Cerebellar nuclear complex (tissue), 1 donor: ENCODE measurements at places on chromosomes 4 and X.
A peak's percentile ranks its signal among the peaks of the same experiment; 100 is the strongest.

- DNase-seq, result no peak
Measured at GRCh38 chrX:75061701-75062100, 94.4 kb downstream of the ABCB7 start.

DNA sequence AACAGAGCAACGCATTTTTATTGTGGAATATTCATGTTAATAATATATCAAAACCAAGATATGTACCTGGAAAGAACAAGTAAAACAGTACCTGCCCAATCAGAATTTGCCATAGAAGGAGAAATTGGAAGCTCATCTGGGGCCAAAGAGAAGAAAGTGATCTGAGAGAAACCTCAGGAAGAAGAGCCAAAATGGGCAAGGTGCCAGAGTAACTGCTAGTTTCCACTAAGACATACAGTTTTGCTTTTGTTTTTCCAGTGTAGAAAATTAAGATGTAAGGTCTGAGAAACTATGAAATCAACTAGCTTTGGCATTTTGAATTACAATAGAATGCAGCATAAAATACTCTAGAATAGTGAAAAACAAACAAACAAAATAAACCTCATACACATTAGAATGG lies 2201.2 kb downstream of the ARAP2 start:
- no peak for DNase-seq

GRCh38 chr4:52863324-52863723 lies 1.2 kb downstream of the RASL11B start:
- DNase-seq, result no peak

DNA sequence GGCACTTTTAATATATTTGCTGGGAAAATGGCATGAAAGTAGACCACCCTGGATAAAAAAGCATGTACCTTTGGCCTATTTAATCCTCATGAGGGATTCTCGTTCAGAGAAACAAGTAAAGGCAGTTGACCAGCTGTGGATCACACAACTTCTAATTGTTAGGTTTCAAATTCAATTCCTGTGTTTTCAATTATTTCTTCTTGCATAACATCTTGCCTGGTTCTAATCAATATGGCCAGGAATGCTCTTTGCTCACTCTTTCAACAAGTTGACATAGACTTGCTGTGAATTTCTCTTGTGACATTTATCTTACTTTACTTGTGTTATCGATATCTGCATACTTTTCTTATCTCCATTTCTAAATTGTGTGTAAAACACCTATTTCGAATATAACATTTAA lies 211.8 kb downstream of the SLC7A11 start:
- DNase-seq, result no peak

GRCh38 chrX:19291086-19291485 lies 52.6 kb upstream of the PDHA1 start:
- no peak for DNase-seq

DNA sequence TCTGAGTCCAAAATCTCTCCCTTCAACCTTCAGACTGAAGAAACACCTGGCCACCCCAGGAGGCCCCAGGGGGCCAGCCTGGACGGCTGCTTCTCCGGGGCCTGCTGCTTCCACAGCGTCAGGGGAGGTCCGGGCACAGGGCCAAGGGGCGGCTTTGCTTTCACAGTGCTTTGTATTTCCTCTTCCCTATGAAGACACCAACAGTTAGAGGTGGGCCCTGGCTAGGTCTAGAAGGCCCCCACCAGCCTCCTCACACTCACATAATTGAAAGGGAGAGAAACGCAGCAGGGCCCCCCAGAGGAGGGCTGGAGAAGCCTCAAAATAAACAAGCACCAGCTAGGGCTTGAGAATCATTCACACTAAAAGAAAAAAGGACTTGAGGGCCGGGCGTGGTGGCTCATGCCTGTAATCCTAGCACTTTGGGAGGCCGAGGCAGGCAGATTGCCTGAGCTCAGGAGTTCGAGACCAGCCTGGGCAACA lies 17.8 kb downstream of the SCD5 start:
- no peak for DNase-seq

- no peak for DNase-seq
Measured at GRCh38 chr4:131367441-131367840, 1781.7 kb upstream of the PCDH10 start.

DNA sequence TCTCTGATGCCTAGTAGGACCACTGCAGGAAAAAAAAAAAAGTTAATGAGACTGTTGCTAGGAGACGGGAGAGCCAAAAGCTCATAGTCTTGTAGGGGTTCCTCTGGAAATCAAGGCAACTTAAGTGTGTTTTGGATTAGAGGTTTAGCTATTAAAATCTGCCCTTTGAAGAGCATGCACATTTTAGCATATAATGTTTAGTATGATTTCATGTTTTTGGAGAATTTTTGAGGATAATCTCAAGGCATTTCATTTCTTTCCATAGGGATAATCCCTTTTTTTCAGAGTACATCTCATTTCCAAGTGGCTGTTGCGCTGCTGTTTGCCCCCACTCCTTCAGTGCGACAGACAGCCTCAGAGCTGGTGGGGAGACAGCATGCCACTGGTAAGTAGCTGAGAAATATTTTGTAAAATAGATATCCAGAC lies at the start of gene LINC00632:
TSS of gene LINC00632 (plus strand) at position 339 of the 426 bp plus-strand sequence.
- peak; percentile 32 for DNase-seq

GRCh38 chr4:169975838-169976796 lies 50.1 kb downstream of the MFAP3L start:
- no peak for DNase-seq

DNA sequence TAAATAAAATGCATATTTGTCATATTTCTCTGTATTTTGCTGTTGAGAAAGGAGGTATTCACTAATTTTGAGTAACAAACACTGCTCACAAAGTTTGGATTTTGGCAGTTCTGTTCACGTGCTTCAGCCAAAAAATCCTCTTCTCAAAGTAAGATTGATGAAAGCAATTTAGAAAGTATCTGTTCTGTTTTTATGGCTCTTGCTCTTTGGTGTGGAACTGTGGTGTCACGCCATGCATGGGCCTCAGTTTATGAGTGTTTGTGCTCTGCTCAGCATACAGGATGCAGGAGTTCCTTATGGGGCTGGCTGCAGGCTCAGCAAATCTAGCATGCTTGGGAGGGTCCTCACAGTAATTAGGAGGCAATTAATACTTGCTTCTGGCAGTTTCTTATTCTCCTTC lies 3.3 kb downstream of the HTT start:
- no peak for DNase-seq

- peak; percentile 68 for DNase-seq
Measured at GRCh38 chr4:118278473-118279274, 74.1 kb downstream of the PRSS12 start.

DNA sequence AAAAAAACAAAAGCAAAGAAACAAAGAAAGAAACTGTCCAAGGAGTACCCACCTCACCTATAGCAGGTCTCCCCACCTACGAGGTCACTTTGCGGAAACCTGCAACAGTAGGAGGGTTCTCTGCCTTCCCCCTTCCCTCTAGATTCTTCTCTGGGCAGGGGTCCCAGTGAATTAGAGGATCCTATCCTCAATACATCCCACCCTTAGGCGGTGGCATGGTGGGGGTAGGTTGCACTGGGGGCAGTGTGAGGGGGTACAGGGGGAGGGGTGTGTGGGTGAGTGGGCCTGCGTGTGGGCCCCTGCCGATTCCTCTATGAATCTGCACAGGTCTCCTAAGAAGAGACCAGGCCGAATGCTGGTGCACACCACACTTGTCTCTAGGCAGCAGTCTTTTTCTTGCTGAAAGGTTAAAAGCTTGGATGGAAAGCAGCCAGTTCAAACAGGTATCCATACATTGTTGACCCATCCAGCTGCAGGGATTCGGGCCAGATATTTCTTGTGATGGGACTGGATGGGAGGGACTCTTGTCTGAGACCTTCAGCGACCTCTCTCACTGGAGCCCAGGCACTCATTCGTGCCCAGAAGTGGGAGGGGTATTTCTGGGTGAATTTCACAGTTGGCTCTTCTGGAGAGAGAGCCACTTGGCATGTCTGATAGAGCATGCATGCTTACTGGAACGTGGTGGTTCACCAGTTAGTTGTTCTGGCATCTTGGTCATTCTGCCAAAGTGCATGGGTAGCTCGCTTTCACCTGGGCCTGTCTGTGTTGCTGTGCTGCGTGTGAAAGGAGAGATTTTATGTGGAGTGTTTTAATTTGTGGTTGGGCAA lies 65.6 kb downstream of the NBDY start:
- no peak for DNase-seq

- DNase-seq, result no peak
Measured at GRCh38 chr4:182863501-182863900, 53.7 kb downstream of the DCTD start.

DNA sequence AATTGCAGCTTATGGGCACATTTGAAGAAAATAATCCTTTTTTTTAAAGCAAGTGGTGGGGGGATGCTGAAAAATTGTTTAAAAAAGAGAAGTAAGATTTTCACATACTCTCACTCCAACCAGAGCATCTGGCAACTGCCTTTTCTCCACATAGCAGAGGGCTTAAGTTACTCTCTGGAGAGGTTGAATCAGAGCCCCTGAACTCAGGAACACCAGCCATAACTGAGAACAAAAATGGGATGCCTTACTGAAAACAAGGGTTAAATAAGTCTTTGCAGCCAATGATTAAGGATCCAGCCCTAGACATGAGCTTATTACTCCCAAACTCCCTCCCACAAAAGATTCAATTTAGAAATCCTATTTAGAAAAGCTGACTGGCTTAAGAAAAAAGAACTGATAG lies 27.5 kb downstream of the CASK start:
- DNase-seq, result no peak

- DNase-seq, result no peak
Measured at GRCh38 chr4:89868999-89869589, 25.6 kb upstream of the MMRN1 start.

- DNase-seq, result no peak
Measured at GRCh38 chr4:185743722-185744487, 68.1 kb downstream of the SORBS2 start.

GRCh38 chr4:38177641-38178391 lies 217.6 kb downstream of the PTTG2 start:
- no peak for DNase-seq

GRCh38 chrX:32524385-32524784 lies 687.0 kb downstream of the DMD start:
- no peak for DNase-seq

GRCh38 chrX:71107762-71108360 lies 1.3 kb upstream of the CXorf65 start:
- DNase-seq, result no peak

GRCh38 chrX:11351375-11352295 lies 58.4 kb downstream of the AMELX start:
- no peak for DNase-seq

- no peak for DNase-seq
Measured at GRCh38 chrX:16711219-16711811, 1.2 kb downstream of the CTPS2 start.

- DNase-seq, result no peak
Measured at GRCh38 chr4:81214144-81214880, 710 bp downstream of the PRKG2 start.

GRCh38 chr4:167233685-167234315 lies 494 bp downstream of the SPOCK3 start:
- no peak for DNase-seq

- DNase-seq, result no peak
Measured at GRCh38 chrX:52995987-52996331, 37.6 kb upstream of the FAM156A start.

- DNase-seq, result no peak
Measured at GRCh38 chr4:115090483-115091075, 22.8 kb downstream of the NDST4 start.

- DNase-seq, result no peak
Measured at GRCh38 chrX:13420545-13421183, 100.8 kb upstream of the ATXN3L start.

GRCh38 chrX:7586126-7586525 lies 256.8 kb upstream of the VCX start:
- no peak for DNase-seq

DNA sequence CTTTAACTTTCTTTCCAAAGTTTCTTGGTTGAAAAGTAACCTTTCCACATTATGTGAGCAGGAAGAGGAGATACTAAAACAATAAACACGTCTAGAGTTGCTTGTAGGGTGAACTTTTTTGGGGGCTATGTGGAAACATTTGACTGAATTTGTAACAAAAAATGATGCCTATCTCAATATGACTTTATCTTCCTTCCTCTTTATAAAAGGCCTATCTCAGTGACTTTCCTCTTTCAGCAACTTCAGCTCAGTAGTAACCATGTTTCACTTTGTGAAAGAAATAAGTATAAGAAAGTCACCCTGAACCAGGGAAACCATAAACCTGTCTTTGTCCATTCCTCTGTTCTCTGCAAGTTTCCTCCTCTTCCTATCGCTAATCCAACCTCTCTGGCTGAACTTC lies 124.7 kb upstream of the TMEM164 start:
- DNase-seq, result no peak

DNA sequence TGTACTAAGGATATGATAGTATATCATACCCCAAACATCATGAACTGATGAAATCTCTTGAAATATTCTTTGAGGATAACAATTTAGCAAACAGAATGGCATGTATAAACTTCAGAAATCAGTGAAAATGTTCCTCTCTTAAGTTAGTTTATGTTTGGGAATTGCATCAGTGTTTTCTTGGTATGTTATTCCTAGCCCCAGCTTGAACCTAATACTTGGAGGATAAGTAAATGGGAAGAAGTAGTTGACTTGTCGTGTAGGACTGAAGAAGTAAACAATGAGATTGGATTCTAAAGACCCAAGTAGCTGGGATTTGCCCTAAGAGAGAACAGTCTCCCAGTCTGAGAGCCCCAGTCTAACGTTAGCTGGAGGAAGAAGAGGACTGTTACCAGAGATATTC lies 355.7 kb downstream of the GALNTL6 start:
- no peak for DNase-seq

GRCh38 chr4:180698550-180699195 lies 1544.5 kb upstream of the TENM3 start:
- no peak for DNase-seq

- DNase-seq, result no peak
Measured at GRCh38 chr4:24754571-24754970, 40.8 kb upstream of the SOD3 start.

GRCh38 chr4:6198278-6198677 lies 2.1 kb downstream of the JAKMIP1 start:
- no peak for DNase-seq

DNA sequence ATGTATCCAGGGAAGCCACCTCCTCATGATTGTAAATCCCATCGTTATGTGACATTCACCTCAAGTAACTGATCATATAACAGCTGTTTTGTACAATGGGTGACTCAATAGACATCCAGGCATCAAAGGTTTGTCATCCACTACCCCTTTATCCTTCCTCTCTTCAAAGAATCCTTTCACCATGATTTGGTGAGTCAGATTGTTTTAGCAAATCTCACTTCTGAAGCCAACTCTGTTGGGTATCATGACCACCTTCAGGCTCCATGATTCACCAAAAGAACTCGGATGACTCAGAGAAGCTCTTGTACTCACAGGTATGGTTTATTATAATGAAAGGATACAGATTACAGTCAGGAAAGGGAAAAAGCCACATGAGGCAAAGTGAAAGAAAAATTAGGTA lies 132.1 kb downstream of the PWWP3B start:
- no peak for DNase-seq

- no peak for DNase-seq
Measured at GRCh38 chr4:163440040-163440439, 33.5 kb downstream of the TKTL2 start.

GRCh38 chrX:44873415-44874276 lies 658 bp downstream of the KDM6A start:
- no peak for DNase-seq
